NCI-H2171 treated with DMSO at 0.1 percent for 48 hours (cell line): ENCODE measurements at places on chromosomes 5 and 9.
A peak's percentile ranks its signal among the peaks of the same experiment; 100 is the strongest.

- peak; percentile 8 for DNase-seq
Observed at GRCh38 chr9:72041775-72042194, 18.6 kb downstream of the C9orf57 start.

DNA sequence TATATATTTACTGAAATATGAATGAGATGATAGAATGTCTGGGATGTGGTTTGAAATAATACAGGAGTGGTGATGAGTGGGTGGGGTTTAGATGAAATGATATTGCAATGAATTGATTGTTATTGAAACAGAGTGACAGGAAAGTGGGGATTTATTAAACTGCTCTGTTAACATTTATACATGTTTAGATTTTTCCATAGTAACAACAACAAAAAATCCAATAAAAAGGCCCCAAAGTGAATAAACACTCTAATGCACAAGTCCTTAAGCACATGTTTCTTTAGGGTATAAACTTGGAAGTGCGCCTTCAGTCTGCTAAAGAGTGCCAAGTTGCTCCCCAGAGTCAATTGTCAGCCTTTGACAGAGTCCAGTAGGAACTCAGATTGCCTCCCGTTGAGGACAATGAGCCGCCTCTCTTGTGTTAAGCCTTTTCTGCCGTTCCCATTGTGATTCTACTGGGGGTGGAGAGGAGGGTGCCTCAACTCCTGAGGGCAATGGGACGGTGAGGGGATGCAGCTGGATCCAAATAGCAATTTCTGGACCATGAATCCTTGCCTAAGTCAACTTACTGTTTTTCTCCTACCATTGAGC, 112.3 kb downstream of the SLC28A3 start:
- no peak for DNase-seq

DNA sequence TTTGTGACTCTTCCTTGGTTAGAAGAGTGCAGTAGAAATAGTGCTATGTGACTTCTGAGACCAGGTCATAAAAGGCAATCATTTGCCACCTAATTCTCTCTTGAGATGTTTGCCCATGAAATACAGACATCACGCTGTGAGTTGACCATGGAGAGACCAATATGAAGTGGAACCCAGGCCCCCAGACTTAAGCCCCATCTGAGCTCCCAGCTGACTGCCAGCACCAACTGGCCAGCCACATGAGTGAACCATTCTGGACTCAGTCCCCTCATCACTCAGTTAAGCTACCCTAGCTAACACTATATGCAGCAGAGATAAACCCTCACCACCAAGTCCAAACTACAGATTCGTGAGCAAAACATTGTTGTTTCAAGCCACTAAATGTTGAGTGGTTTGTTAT, 60.7 kb upstream of the NIPBL start:
- DNase-seq: no peak

GRCh38 chr5:32562843-32563242, 22.5 kb upstream of the SUB1 start:
- DNase-seq: no peak

- no peak for DNase-seq
Observed at GRCh38 chr5:2742921-2743679, 8.4 kb downstream of the IRX2 start.

- no peak for DNase-seq
Observed at GRCh38 chr5:56314529-56314928, 81.4 kb upstream of the ANKRD55 start.

DNA sequence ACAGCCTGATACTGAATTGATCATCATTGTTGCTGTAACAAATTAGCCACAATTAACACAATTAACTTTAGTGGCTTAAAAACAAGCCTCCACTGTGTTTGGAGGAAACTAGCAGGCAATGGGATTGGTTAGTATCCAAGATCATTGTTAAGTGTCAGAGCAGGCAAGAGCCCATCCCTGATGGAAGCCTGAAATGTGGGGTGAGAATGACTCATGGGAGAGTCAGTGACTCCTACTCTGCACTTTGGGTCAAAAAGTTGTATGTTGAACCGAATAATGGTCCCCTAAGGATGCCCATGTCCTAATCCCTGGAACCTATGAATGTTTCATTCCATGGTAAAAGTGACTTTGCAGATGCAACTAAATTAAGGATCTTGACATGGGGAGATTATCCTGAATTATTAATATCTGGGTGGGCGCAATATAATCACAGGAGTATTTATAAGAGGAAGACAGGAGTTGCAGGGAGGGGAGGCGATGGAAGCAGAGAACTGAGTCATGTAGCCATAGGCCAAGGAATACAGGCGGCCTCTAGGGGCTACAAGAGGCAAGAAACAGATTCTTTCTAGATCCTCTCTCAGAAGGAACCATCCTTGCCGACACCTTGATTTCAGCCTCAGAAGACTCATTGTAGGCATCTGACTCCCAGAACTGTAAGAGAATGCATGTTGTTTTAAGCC, 28.8 kb downstream of the ALG2 start:
- no peak for DNase-seq

- no peak for DNase-seq
Observed at GRCh38 chr9:94168203-94169000, 84.1 kb downstream of the PTPDC1 start.

DNA sequence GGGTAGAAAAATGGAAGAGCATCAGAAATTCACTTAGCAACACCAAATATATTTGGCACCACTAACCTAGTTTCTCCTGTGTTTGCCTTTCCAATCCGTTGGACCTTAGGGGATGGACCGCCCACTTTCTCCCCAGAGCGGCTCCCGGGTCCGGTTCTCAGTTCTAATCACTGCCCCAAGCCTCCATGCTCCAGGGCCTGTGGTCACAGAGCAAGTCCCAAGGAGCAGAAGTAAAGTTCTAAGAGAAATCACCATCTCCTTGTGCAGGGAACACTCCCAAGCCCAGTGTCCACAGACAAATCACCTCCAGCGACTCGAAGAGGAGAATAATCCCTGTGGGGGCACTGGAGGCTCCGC, 728 bp upstream of the SLC1A1 start:
- DNase-seq: no peak

- no peak for DNase-seq
Observed at GRCh38 chr5:172453986-172454357, 353 bp downstream of the SH3PXD2B start.

DNA sequence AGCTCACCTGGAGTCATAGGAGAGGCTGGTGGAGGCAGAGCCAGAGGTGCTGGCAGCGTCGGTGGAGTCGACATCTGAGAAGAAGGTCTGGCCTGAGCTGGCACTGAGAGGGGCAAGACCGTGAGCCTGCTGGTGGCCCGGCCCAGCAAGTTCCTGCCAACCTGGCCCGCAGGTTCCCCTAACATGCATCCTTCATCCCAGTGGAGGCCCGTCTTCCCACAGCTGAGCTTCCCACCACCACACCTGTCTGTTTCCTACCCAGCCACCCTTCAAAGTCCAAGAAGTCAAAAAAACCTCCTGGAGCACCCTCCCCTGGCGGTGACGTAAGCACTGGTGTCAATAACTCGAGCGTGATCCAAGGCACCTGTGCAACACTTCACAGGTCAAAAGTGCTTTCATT, 16.9 kb downstream of the PHF19 start:
- DNase-seq: no peak

- no peak for DNase-seq
Observed at GRCh38 chr9:76717176-76717575, 47.1 kb upstream of the PCA3 start.

- DNase-seq: no peak
Observed at GRCh38 chr9:36855448-36856315, 178.4 kb downstream of the PAX5 start.

- no peak for DNase-seq
Observed at GRCh38 chr5:1468247-1468612, 23.0 kb upstream of the SLC6A3 start.

DNA sequence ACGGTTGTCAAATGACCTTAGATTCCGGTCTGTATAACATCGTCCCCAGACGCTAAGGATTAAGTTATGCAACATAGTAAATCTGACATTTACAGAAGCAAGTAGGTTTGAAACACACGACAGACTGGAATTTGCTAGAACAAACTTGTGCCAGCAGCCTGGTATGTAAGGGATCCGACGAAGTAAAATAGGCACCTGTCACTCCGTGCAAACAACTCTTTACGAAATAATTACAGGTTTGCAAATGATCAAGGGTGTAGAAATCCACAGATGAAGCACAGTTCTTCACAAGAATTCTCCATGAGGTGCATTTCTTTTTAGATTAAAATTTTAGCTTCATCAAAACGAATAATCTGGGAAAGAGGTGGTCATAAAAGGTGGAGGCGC, 508 bp downstream of the MOCS2 start:
- DNase-seq: peak; percentile 59

DNA sequence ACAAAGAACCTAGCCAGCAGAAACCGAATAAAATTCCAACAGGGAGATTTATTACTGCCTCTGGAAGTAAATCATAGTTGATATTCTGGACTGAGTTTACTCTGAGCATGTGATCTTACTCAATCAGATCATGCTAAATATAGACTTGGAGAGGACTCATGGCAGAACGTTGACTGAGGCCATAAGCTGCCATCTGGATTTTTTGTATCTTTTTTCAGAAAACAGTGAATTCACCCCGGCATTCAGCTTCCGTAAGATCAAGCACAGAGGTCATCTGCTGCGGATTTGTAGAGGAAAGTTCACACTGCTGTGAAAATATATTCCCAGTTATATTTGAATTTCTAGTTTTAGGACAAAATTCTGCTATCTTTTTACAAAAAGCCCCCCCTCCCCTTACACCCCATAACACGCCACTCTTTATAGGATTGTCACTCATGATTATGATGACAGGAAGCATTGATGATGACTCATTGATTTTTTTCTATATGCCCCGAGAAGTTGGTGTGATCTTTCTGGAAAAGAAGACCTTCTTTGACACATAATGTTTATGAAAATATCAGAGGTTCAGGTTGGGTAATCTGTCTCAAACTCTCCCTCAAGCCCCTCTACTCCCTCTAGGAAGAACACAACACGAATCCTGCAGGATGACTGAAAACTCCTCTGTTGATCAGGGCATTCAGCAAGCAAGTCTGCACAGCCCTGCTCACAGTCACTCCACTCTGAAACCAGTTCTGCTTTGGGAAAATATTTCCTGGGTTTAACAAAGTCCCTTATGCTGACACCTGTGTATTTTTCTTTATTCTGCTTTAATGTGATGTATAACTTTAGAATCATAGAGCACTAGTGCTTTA, 70.8 kb downstream of the NXNL2 start:
- no peak for DNase-seq

GRCh38 chr9:107260437-107261081, 22.5 kb upstream of the RAD23B start:
- DNase-seq: peak; percentile 36

DNA sequence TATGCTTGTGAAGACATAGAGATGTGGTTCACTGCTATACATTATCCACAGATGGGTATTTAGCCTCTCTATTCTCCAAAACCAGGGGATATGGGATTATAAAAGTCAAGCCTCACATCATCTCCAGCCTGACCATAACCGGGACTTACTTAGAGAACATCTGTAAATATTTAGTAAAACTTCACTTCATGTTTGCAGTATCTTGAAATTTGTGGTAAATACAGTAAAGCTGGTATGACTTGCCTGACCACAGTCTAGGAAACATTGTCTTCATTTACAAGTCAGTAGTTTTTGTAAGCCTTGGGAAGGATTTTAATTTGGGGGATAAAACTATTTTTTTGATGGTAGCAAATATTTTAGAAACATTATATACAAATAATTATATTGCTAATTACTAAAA, 64.2 kb downstream of the MAST4 start:
- DNase-seq: no peak

GRCh38 chr9:2116073-2116472, 100.9 kb downstream of the SMARCA2 start:
- no peak for DNase-seq

DNA sequence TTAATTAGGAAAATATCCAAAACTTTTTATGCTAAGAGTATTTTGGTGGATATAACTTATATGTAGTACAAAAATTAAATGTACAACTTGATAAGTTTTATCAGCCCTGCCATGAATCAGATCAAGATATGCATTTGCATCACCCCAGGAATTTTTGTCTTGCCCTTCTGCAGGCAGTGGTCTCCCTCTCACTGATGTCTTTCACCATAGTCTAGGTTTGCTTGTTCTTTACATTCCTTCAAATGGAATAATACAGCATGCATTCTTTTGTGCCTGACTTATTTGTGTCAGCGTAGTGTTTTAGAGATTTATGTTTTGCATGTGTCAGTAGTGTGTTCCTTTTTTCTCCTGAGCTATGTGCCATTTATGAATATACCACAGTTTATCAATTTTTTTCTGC, 36.4 kb downstream of the RNF180 start:
- DNase-seq: no peak

DNA sequence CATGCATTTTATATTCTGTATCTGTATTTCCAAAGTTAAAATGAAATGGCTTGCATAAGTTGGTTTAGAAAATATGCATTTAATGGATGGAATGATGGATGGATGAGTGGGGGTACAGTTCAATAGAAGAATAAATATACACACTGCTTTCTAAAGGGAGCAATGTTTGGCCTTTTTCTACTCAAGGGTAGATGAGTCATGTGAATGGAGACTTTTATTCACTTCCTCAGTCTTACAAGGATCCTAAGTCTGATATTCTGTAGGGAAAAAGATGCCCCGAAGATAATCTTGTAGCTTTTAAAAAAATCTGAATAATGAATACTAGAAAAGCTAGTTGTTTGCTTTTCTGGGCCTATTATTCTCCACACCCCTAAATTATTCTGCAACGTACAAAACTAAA, 2112.1 kb downstream of the MAT2B start:
- DNase-seq: no peak

- DNase-seq: peak; percentile 86
Observed at GRCh38 chr9:137445275-137445807, 4.2 kb upstream of the ENTPD8 start.

DNA sequence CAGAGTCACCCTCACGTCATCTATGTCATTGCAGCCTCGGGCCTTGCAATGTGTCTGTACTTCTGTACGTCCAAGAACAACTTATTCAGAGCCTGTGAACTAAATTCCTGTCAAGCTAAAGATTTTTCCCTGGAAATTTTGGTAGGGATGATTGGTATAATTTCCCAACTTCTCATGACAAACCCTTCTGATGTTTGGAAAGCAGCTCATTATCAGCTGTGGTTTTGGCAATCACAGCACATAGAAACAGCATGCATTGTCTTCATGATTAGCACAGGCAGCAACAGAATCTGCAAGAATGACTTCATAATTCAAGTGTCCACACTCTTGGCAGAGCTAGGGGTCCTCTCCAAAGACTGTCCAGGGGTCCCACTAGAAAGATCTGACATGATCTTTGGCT, 49.5 kb downstream of the APBA1 start:
- no peak for DNase-seq
